ENCODE measurements at places on chromosomes 2 and 18.

DNA sequence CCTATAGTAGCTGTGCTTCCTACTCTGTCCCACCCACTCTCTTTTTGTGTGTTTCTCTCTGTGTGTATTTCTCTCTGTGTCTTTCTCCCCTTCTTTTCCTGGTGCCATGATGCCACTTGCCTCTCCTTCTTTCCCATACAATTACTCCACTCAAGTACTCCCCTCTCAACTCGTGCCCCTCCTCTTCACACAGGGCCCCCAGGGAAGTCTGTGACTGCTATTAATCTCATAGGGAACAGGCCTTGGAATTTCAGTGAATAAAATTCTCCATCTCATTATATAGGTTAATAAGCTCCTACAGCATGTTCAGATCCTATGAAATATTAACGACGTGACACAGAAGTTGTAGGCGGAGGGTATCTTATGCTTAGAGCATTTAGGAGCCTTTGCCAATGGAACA lies 205.9 kb upstream of the EPHA4 start:
- no peak for DNase-seq

DNA sequence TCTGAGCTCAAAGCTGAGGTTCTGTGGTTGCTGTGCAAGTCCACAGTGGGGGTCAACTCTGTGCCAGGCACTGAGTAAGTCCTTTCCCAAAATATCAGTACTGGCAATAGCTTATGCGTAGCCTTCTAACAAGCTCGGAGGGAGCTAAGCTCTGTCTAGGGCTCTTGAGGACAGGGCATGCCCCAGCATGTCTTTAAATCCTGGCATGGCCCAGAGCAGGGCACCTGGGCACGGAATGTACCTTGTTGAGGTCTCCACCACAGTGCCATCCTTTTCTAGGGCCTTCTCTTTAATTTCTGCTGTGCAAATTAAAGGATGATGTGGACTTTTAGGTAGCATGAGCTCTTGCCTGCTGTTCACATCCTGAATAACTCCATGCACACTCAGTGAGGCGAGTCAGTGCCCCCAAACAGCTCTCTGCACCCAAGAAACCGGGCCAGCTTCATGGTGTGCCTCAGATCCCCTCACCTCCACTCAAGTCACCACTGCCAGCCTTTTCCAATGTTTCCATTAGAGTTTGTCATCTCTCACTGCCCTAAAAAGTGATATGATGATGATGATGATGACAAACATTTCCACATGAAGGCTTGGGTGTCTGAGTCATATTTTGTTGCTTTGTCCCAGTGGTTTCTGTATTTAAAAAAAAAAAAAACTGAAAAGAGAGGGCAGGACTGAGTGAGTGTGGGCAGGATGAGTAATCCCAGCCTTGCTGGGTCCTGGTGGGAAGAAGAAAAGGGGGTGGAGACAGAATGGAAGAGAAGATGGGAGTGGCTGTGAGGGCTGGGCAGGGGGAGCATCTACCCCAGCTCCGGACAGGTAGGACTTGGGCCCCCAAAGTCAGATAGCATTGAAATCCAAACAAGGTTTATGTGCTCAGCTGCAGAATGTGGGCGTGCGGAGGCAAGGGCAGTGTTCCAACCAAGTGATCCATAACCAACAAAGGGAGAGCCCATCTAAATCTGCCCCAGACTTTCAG lies 78.9 kb downstream of the ZBTB7C start:
- DNase-seq, result no peak

DNA sequence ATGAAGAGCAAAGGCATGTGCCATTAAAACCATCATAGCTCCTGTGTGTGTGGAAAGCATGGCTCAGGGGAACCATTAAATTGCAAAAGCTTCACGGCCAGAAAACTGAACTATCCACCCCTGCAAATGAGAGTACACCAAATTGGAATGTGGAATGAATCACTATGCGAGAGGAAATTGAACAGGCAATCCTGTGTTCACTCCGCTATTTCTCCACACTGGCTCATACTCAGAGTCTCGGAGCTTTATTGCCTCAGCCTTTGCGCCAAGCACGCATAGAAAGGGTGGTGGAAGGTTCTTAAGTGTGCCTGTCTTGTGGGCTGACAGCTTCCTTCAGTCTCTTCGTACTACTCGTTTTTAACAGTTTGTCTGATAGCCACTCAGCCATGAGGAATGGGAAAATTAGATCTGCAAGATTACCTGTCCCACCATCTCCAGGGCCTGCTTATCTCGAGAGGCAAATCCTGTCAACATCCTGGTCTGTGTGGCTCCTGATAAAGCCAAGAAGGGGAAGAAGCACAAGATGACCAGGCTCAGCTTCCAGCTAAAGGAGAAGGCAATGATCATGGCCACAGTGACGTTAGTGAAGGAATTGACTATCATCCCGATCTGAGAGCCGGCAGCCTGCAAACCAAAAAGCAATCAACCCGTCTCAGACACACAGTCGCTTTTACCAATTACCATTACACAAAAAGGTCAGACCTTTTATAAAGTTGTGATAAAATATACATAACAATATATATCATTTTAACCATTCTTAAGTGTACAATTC lies 34.9 kb downstream of the G6PC2 start:
- no peak for DNase-seq

DNA sequence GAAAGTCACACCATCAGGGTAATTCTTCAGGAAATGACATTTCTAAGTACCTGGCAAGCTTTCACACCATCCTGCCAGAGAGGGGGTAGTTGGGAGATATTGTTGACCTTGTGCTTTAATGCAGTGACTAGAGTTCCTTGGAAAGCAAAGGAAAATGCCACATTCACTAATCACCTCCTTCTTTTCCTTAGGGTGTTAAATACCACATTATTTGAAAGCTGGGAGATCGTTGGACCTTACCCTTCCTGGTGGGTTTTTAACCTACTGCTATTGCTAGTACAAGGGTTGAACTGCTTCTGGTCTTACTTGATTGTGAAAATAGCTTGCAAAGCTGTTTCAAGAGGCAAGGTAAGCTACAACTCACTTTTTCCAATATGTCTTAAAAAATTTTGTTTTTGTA lies 37.0 kb upstream of the NOSTRIN start:
- no peak for DNase-seq

- DNase-seq, result no peak
Measured at GRCh38 chr2:70966681-70967080, 11.7 kb upstream of the ANKRD53 start.

DNA sequence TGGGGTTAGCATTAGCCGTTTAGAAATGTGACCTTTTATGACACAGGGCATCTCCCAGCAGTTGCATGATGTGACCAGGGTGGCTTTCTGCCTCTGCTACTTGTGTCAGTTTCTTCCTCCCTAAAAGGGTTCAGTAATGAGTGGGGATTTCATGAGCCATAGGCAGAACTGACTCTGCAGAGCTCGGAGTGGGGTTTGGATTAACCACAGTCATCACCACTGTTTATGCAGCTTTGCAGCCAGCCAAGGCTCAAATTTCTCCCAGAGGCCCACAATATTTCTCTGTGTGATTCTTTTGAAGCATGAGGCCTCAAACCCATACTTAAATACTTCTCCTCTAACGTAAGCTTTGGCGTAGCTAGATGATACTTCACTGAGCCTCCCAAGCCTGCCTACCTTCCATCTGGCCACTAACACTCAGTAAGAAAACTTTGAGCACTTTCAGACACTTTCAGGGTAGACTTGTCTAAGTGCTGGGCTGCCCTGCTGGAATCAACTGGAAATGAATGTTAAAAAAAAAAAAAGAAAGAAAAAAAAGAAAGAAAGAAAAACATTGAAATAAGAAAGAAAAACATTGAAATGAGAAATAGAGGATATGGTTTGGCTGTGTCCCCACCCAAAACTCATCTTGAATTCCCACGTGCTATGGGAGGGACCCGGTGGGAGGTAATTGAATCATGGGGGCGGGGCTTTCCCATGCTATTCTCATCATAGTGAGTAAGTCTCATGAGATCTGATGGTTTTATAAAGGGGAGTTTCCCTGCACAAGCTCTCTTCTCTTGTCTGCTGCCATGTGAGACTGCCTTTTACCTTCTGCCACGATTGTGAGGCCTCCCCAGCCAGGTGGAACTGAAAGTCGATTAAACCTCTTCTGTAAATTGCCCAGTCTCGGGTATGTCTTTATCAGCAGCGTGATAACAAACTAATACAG lies 11.5 kb upstream of the LAPTM4A start:
- DNase-seq, result no peak

DNA sequence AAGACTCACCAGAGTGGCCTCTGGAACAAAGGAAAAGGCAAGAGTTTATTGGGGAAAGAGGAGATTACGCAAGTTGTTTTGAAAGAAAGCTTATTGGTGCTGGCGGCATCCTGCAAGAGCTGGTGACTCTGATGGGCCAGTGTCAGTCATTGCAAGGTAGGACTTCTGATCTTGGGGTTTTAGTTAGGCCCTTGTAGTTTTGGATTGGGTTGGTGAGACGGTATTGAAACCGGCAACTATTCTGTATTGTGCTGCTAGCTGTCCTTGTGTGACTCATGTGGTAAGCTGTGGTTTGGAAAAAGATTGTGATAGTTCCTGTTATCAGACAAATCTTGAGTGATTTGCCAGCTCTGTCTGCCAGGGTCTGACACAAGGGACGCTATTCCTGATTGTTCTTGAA lies 159.1 kb upstream of the PIEZO2 start:
- DNase-seq, result no peak

GRCh38 chr2:146506851-146507250 lies 1338.0 kb upstream of the ACVR2A start:
- DNase-seq, result no peak

DNA sequence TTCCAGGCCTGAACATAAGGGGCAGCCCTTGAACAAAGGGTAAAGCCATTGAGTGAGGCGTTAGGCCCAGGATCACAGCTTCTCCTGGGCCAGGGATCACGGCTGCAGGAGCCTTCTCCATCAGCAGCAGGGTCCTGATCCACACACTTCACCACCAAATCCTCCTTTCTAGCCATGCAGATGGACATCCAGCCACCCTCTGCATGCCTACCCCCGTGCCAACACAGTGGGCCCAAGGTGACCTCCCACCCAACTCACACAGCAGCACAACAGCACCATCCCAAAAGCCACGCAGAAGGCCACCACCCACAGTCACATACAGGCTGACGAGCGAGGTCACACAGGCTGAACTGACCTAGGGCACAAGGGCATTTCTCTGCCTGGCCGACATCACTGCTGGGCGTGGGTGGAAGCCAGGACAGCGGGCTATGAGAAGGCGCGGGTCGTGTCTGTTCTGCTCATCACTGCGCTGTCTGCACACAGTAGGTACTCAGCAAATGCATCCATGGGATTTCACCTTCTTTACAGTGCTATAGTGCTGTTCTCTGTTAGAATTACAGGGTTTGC lies 31.2 kb downstream of the TFCP2L1 start:
- no peak for DNase-seq

DNA sequence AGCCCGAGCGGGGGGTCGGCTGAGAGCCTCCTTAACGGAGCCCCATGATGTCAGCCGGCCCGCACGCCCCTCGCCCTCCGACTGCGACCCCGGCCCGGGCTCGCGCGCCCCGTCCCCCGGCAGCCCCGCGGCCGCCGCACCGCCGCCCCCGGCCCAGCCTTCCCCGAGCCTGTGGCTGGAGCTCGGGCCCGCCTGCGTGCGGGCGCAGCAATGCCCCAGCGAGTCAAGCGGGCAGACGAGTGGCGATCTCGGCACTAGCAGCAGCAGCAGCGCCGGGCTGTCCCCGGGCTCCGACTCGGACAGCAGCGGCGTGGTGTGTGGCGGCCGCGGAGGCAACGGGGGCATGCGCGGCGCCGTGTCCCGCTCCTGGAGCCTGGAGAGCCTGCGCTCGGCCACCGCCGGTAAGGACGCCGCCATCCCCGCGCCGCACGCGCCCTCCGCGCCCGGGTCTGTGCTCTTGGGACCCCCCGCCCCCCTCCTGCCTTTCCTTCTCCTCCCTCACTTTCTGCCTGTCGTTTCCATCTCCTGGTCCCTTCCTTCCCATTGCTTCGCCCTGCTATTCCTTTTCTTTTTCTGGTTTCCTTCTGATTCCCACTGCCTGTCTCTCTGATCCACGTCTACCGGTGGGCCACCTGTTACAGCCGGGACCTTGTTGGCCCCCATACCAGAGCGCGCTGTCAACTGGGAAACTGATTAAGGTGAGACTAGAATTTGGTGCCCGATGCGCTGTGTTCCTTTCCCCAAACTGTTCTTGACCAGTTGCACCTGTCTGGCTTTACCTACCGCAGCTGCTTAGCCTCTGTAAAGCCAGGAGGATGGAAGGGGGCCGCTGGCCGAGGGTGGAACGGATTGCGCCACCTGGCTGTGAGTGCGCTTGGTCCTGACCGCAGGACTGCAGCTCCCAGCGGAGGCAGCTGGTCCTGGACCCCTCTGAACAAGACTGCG lies 127.4 kb downstream of the ARHGEF4 start:
- DNase-seq, result peak; percentile 81

DNA sequence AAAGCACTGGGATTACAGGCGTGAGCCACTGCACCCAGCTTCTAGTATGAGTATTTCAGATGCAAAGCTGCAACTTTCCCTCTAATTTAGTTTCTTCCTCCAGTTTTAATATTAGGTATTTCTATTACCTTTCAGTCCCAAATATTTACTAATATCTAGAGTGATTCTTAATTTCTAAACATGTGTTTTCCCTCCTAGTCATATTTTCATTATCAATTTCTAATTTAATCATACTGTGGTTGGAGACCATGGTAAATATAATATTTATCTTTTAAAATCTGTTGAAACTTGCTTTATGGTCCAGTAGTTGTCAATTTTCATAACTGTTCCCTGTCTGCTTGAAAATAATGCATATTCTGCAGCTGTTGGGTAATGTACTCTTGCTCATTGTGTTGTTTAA lies 245.9 kb upstream of the REV1 start:
- no peak for DNase-seq

DNA sequence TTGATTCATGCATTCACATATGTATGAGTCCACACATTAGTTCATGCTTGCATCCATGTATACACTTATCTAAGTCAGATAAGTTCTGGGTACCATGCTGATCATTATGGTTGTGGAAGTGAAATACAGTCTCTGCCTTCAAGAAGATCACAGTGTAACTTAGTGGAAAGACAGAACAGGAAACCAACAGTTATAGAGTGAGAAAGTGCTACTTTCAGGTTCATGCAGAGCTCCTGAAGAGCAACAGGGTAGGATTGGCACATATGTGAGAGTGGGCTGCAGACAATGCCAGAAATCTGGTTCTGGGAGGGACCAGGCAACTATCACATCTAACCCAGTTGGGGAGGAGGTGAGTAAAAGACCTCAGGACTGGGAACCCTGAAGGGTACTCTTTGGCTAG lies 35.4 kb upstream of the PGAP1 start:
- DNase-seq, result no peak

- no peak for DNase-seq
Measured at GRCh38 chr18:9596226-9596625, 18.1 kb downstream of the PPP4R1 start.

GRCh38 chr2:122100756-122101155 lies 345.3 kb downstream of the TSN start:
- no peak for DNase-seq
